ENCODE measurements at places on chromosomes 7 and 10.

GRCh38 chr10:15484128-15484527, 113.0 kb upstream of the FAM171A1 start:
- DNase-seq: no peak

DNA sequence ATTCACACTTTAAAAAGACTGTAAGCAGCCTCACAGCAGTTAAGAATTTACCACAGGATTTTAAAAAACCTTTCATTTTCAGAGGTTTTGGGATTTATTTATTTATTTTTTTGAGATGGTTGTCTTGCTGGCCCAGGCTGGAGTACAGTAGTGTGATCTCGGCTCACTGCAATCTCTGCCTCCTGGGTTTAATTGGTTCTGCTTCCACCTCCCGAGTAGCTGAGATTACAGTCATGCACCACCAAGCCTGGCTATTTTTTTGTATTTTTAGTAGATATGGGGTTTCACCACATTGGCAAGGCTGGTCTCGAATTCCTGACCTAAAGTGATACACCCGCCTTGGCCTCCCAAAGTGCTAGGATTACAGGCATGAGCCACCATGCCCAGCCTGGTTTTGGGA, 19.1 kb downstream of the MINDY4 start:
- no peak for DNase-seq

DNA sequence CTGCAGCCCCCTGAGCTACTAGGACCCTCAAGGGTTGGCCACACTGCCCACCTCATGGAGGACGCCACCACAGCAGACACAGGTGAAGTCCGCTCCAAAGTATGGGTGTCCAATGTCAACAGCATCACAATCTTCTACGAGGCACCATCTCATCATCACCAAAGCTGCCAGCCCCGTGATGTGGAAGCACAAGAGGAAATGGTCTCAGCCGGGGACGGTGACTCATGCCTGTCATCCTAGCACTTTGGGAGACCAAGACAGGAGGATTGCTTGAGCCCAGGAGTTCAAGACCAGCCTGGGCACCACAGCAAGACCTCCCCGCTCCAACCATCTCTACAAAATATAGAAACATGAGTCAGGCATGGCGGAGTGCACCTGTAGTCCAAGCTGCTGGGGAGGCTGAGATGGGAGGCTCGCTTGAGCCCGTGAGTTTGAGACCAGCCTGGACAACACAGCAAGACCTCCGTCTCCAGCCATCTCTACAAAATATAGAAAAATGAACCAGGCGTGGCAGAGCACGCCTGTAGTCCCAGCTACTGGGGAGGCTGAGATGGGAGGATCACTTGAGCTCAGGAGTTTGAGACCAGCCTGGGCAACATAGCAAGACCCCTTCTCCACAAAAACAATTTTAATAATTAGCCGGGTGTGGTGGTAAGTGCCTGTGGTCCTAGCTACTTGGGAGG, 48.8 kb upstream of the MYL10 start:
- DNase-seq: no peak

GRCh38 chr7:120941064-120941463, 9.5 kb upstream of the ING3 start:
- no peak for DNase-seq

- DNase-seq: no peak
Measured at GRCh38 chr7:121484089-121484763, 88.1 kb upstream of the FAM3C start.

GRCh38 chr7:119270644-119271043, 1002.3 kb upstream of the KCND2 start:
- DNase-seq: no peak

Data from NCI-H2171 (cell line).